ENCODE measurements at places on chromosomes 13 and 19.

DNA sequence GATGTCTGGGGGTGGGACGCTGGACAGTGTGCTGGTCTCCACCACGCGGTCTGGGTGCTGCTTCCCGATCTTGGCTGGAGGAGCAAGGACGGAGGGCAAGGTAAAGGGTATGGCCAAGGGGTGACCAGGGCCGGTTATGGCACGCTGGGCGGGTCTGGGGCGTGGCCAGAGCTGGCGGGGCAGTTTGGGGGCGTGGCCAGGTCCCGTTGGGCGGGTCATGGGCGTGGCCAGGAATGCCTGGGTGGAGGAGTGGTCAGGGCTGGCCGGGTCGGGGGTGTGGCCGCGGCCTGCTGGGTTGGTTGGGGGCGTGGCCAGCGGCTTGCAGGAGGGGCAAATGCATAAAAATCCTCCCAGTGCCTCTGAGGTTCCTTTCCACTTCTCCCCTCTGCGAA, 19.2 kb downstream of the GPX4 start:
- no peak for DNase-seq

DNA sequence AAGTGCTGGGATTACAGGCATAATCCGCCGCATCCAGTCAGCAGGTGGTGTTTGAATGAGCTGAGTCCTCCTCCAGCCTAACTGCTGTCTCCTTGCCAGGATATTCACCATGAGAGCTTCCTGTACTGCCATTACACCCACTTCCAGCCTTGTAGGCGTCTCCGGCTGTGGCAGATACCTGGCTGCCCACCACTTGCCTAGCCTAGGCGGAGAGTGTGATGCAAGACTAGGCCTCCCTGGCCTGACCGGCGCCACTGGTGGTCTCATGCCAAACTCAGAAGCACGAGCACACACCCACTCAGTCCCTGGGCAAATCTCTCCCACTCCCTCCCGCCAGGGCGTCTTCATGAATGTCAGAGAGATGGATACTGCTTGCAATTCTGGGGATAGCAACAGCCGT, 16.6 kb downstream of the IL12RB1 start:
- no peak for DNase-seq

DNA sequence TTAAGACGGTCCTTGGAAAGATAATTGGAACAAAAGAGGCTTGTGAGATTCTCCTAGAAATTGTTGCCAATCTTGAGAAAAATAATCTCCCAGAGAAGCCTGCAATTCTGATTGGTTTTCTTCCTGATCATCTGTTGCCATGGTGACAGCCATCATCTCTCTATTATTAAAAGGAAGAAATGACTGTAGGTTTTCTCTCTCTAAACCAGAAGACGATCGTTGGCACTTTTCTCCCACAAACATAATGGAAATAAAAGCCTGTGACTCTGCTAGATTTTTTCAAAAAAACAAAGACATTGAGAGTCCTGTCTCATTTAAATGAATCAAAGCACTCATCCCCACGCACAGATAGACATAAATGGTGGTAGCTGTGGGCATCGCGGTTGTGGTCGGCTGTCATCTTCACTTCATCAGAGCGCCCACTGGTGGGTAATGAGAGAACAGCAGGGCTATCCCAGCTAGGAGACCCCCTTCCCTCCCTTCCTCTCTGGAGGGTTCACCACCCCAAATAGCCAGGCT, 21.7 kb upstream of the CALM3 start:
- DNase-seq: no peak

GRCh38 chr19:13128583-13128982, 10.5 kb downstream of the NACC1 start:
- no peak for DNase-seq

DNA sequence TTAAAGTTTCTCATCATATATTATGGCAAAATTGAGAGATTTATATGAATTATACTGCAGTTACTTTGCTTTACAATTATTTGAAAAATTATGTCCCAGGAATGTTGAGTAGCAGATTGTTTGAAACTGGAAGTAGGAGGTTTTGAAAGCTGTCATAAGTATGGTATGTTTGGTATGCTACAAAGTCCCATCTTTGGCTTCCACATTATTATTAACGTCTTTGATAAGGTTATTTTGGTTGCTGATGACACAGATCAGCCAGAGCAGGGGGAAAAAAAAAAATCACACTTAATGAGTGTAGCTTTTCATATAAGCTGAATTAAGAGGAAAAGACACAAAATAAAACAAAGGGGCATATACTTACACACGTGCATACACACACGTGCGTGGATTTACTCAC, 130.1 kb downstream of the SLITRK1 start:
- no peak for DNase-seq

- no peak for DNase-seq
Observed at GRCh38 chr13:91609353-91609752, 210.9 kb downstream of the GPC5 start.

DNA sequence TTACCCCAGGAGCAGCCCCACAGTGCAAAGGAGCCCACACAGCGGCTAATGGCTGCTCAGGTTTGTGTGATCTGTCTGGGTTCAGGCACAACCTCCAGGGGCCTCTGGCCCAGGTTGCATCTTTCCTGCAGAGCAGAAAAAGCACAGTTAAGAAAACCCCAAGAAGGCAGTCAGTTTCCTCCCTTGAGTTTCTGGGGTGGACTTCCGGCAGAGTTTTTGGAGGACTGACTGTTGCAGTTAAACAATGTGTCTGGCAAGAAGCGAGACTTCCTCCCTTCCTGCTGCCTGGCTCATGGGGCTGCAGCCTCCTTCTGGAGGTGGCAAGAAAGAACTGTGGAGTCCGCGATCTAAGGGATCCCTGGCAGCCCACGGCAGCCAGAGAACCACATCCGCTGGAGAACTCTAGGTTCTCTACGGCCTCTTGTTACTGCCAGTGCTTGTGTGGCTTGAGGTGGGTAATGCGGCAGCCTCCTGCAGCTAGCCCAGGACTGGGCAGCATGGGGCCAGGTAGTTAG, 114.4 kb downstream of the ZDHHC20 start:
- no peak for DNase-seq

GRCh38 chr19:35024095-35024494, 6.2 kb upstream of the SCN1B start:
- DNase-seq: no peak

All from stimulated activated CD4-positive, alpha-beta T cell treated with anti-CD3 and anti-CD28 coated beads, TNF-alpha, amount 100 ng/mL, for 4 hours (primary cell).